ENCODE measurements at places on chromosomes 3 and 15.

DNA sequence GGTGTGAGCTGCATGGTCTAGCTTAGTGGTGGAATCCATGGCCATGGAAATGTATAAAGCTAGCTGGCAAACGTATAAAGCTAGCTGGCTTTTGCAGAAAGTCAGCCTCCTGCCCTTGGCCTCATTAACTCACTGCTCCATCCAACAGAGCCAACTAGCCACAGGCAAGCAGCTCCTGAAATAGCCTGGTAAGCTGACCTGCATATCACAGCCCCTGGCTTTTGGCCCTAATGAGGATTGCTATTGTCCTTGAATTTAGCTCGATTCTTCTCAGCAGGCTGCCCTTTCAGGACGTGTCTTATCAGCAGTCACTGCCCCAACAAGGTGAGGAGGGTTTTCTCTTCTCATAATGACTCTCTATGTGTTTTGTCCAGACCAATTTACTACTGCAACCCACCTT is 446.8 kb downstream of the WDR72 start:
- DNase-seq = no peak

DNA sequence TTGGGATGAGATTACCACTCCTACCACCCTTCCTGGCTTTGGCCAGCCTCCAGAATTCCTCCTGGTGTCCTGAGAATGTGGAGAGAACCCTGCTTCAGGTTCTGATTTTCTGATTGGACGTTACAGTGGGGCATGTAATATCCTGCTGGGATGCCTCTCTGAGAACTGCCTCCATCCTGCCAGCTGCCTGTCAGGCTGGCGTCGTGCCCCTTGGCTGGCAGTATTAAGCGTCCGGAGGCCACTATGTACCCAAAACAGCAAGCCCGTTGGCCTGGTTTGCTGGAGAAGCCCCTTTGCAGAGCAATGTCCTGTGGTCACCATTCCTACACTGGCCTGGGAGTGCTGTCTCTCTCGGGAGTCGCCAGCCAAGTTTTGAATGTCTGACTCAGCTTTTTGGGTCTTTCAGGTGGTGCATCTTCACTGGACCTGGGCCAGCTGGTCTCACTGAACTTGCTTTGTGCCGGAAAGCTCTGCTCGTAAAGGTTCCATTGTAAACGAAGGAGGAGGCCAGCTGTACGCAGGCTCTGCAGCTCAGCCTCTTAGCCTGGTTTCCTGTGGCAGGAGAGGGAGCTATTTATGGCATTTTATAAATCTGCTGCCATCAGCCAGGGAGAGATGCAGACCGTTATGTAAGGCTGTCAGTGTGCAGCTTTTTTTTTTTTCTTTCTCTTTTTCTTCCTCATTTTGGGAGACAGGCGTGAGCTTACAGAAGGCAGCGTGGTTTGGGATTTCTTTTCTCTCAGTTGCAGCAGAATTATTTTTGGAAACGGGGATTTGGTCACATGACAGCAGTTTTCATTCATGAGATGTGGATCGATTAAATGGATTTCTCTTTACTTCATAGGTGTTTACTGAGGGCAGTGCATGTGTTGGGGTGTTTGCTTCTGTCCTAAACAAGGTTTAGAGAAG is 19.0 kb upstream of the TRAK1 start:
- no peak for DNase-seq

- DNase-seq = no peak
Observed at GRCh38 chr15:76353903-76354302, 17.3 kb downstream of the ISL2 start.

- DNase-seq = no peak
Observed at GRCh38 chr3:123936400-123936799, 24.6 kb downstream of the CCDC14 start.

GRCh38 chr3:124453189-124453588 is 277.1 kb upstream of the UMPS start:
- no peak for DNase-seq

GRCh38 chr3:159734681-159735080 is 254.0 kb upstream of the IL12A start:
- no peak for DNase-seq

GRCh38 chr3:129424185-129424841 is 4.1 kb downstream of the EFCAB12 start:
- DNase-seq = no peak

GRCh38 chr15:95872366-95872771 is 458.1 kb upstream of the NR2F2 start:
- no peak for DNase-seq

DNA sequence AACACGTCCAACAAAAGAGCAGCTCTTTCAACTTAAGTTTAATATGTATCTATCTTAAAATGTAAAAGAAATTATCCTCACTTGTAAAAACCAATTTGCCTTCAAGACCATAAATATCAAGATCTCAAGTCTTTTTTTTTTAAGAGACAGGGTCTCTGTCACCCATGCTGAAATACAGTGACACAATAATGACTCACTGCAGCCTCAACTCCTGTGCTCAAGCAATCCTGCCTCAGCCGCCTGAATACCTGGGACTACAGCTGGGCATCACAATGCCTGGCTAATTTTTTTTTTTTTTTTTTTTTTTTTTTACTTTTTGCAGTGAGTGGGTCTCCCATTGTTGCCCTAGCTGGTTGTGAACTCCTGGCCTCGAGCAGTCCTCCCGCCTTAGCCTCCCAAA is 26.0 kb downstream of the ACAP2 start:
- DNase-seq = no peak

GRCh38 chr3:138082085-138082991 is 33.1 kb downstream of the DZIP1L start:
- DNase-seq = no peak

- no peak for DNase-seq
Observed at GRCh38 chr3:48241796-48242455, 1.0 kb downstream of the ZNF589 start.

GRCh38 chr3:45647148-45647619 is 42.0 kb upstream of the SACM1L start:
- DNase-seq = no peak

- no peak for DNase-seq
Observed at GRCh38 chr3:78101384-78101783, 1061.5 kb downstream of the ROBO2 start.

GRCh38 chr3:127911421-127911931 is 3.6 kb upstream of the KBTBD12 start:
- DNase-seq = no peak

DNA sequence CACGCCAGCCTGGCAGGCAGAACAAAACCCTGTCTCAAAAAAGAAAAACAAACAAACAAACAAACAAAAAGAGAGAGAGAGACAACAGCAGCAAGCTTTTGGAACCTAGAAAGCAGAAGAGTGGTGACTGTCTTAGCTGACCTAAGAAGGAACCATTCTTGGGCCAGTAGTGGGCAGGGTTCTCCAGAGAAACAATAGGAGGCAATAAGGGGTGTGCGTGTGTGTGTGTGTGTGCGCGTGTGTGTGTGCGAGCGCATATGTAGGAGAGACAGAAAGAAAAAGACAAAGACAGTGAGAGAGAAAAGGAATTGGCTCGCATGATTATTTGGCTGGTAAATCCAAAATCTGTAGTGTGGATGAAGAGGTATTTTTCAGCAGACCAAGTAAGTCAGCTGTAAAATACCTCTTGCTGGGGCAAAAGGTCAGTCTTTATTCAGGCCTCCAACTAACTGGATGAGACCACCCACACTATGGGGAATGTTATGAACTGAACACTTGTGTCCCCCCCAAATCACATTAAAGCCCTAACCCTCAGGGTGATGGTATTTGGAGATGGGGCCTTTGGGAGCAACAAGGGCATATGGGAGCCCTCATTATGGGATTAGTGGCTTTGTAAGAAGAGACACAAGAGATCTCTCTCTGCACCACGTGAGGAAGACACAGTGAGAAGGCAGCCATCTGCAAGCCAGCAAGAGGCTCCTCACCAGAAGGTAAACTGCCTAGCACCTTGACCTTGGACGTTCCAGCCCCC is 15.1 kb upstream of the BLM start:
- no peak for DNase-seq

DNA sequence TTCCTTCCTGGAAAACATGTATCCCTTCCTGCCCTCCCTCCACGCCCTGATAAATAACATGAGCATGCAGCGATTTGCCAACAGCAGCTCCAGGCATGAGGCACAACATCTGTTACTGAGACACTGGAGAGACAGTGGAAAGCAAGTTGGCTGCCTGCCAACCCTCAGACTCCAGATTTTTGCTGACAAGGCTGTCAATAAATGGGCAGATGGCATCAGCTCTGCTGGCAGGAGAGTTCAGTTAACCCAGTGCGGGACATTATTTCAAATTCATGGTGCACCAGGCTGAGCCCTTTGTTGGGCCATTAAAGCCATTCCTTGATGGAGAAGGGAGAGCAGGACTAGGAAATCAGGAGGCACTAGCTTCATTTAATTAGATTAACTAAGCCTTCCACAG is 293.3 kb downstream of the MEX3B start:
- peak; percentile 92 for DNase-seq

- DNase-seq = no peak
Observed at GRCh38 chr15:31131853-31132375, 30.4 kb upstream of the TRPM1 start.

- DNase-seq = peak; percentile 49
Observed at GRCh38 chr3:128498901-128499530, 6.0 kb upstream of the GATA2 start.

Measured in NCI-H1417 treated with DMSO at 0.1 percent for 48 hours (cell line).